NCI-H1105 treated with DMSO at 0.1 percent for 48 hours (cell line): ENCODE measurements at places on chromosomes 2 and 18.

DNA sequence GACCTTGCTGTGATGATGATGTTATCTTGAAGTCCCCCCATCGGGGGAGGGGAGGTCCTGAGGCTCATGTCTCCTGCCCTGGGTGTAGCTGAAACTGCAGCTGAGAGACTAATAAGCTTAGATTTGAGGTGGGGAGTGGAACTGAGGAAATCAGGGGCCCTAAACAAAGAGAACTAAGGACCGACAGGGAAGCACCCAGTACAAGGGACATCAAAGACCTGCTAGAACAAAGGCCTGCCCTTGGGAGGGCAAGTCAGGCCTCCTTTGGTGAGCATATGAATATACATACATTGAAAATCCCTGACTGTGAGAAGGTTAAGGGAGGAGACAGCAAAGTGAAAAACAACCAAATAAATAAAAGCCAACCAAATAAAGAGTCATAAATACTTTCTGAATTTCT is 1132.5 kb upstream of the CELF4 start:
- DNase-seq = no peak

DNA sequence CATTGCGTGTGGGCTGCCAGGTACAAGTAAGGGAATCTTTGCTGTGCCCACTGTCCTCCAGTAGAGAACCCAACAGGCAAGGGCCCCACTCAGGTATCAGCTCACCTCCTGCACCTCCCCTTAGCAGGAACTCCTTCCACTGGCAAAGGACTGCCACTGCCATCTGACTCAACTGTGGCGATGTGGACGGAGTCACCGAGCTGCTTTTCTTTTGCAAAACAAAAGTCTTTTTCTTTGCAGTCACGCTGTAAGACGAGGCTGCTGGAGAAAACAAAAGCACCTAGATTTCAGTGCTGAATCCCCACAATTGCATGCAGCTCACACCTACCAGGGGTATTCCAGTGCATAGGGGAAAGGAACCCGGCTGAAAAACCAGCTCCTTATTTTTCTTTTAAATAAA is 7.9 kb downstream of the MTERF4 start:
- DNase-seq = no peak

DNA sequence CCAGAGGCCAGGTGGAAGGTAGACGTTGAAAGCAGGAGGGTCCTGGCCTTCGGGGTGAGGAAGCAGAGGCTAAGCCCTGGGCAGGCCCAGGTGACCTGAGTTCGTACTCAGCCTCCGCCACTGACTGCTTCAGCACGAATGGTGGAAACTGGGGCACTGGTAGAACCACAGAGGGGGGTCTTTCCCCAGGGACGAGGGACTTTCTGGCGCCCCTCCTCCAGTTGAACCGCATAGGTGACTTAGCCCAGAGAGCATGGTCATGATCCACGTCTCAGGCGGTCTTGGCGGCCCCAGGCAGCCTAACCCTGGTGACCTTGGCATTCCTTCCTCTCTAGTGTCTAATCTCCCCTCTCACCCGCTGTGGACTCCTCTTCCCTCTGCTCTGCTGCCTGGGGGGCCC is 30.2 kb downstream of the INHBB start:
- DNase-seq = no peak

GRCh38 chr2:8324901-8325300 is 357.0 kb upstream of the ID2 start:
- DNase-seq = no peak

DNA sequence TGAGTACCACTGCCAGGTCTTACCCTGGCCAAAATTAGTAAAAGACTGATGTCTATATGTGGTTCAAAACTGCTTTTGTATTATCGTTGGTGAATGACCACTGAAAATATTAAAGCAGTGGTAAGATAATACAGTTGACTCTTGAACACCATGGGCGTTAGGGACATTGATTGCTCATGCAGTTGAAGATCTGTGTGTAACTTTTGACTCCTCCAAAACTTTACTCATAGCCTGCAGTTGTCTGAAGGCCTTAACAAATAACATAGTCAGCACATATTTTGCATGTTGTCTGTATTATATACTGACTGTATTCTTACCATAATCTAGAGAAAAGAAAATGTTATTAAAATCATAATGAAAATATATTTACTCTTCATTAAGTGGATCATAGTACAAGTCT is 5.8 kb upstream of the ANKRD12 start:
- no peak for DNase-seq
